Activated CD8-positive, alpha-beta memory T cell treated with anti-CD3 and anti-CD28 coated beads for 1 hour (primary cell): ENCODE measurements at places on chromosomes 13 and 19.

- DNase-seq = no peak
Measured at GRCh38 chr19:42093926-42094325, 18.0 kb downstream of the ZNF574 start.

DNA sequence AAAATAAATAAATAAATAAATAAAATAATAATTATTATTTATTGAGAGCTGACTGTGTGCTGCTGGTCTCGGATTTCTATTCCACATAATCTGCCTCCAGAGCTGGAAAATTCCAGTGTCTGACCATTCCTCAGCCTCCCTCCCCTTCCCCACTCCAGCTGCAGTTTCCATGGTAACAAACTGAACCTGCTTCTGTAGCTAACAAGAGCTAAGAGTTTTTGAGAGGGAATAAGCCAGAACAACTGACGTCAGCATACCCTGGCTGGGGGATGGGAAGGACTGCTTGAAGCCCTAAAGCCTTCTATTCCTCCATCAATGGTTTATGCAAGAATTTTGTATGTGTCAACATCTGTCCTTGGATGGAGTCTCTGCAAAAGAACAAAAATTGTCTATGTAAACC lies 26.0 kb upstream of the PEG3 start:
- no peak for DNase-seq

DNA sequence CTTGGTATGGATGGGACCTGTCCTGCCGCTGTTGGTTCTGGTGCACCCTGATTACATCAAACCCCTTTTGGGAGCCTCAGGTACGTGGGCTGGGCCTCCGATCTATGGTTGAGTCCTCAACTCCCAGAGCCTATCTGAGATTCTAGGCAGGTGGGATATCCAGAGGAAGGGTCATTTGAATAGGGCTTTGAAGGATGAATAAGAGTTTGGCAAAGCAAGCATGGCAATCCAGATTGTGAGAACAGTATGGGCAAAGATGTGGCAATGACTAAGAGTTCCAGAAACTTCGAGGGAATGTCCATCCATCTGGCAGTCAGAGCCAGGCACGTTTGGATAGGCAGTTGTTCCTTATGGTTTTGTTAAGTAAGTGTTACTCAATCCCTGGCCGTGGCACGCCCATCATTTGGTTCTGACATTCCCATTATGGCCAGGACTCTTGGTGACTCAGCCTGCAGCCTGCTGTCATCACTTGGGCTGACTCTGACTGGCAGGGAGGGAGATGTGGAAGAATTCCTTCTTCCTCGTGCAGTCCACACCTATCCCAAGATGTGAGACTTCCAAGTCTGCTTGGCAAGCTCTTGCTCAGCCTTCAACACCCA lies 21.5 kb downstream of the CYP4F22 start:
- no peak for DNase-seq

GRCh38 chr13:65763811-65764210 lies 1466.3 kb downstream of the PCDH9 start:
- no peak for DNase-seq
